GM23248 (cell line): ENCODE measurements at places on chromosomes 11 and 22. TPM values are rescaled to one million over a fixed set of nuclear protein-coding genes. Genes with fewer than 3 reads are reported as not detected.
A peak's percentile ranks its signal among the peaks of the same experiment; 100 is the strongest.

GRCh38 chr11:125083312-125084056 is 20.4 kb downstream of the SLC37A2 start:
- no peak for DNase-seq

GRCh38 chr22:37010174-37010573 is 9.1 kb downstream of the TST start:
- DNase-seq = no peak

The GNG3 gene
- not detected in 2 replicates for total RNA-seq

The MUC6 gene
- not detected in 2 replicates for total RNA-seq

DNA sequence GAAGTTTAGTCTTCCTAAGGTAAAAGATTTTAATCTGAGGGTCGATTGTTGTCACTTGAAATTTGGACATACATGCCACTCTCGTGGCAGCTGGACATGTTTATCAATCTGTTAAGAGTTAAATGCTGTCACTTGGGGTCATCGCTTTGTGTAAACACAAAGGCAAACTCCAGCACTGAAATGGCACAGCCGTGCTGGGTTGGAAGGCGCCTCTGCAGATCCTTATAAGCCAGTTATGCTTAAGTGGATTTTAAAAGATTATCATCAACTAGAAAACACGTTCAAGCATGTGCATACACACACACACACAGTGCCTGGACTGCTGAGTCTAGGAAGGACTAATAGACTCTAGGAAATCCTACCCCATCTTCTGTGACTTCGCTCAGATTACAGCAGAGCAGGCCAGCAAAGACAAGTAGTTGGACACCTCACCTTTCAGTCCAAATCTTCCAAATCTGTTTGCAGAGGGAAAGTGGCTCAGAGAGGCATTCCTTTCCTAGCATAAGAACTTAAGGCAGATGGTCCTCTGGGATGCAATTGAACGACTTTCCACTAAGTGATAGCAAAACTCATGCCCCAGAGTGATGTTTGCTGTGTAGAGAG is 83.7 kb downstream of the CACNG2 start:
- DNase-seq = no peak

DNA sequence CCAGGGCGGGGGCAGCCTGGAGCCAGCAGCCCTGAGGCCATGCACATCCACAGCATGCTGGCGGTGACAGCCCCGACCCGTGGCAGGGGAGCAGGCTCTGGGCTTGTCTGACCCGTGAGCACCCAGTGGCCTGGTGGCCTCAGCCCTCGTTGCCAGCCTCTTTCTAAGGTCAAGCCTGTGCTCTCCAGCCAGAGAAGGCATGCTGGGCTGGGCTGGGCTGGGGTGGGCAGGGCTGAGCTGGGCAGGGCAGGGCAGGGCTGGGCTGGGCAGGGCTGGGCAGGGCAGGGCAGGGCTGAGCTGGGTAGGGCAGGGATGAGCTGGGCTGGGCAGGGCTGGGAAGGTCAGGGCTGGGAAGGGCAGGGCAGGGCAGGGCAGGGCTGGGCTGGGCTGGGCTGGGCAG is 10.6 kb downstream of the H19 start:
- DNase-seq = no peak

The RHOD gene
- total RNA-seq = 14.2 and 28.7 TPM in 2 replicates

The NNMT gene
- total RNA-seq = 809 and 1,043 TPM in 2 replicates

DNA sequence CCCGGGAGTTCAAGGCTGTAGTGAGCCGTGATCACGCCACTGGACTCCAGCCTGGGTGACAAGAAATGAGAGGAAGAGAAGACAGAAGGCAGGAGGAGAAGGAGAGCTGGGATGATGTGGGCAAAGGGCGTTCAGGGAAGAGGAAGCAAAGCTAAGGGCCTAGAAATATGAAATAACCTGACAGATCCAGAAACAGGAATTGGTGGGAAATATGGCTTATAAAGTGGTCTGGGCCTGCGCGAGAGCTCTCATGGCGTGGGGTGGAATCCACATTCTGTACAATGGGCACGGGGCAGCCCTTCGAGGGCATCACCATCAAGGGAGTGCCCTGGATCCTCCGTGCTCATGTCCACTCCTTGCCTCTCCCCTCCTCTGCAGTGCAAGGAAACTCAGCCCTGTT is 46.8 kb upstream of the RASSF10 start:
- DNase-seq = no peak

DNA sequence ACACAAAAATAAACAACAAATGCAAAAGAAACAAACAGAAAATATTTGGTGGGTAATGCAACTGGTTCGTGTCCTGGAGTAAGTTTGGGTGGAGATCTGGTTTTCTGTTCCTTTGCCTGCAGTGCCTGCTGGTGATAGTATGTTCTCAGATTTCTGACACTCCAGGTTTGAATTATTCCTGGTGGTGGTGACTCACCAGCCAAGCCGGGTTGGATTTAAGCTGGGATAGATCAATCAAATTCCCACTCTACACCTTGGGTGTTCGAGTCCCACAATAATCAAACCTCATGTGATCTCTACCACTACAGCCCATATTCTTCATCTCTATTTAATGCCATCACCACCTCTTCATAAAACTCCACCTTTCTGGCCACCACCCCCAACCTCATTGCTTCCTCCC is 421.8 kb downstream of the NTM start:
- DNase-seq = peak; percentile 15

DNA sequence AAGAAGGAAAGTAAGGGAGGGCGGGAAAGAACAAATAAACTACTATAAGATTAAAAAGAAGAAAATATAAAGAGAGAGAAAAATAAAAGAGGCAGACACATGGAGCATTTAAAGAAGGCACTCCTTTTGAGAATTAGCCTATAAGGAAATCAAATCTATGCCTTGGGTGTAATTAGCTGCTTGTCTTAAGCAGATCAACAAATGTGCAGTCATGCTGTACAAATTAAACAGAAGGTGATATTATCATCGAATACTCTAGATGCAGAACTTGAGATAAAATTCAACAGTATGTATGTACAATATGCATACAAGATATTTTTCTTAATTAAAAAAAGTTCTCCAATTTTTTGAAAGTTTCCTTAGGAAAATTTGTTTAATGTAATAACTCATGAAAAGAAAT is 623.0 kb upstream of the CHORDC1 start:
- DNase-seq = no peak

GRCh38 chr11:7511401-7511800 is 2.4 kb upstream of the PPFIBP2 start:
- no peak for DNase-seq

GRCh38 chr11:44709281-44709562 is 17.5 kb upstream of the TSPAN18 start:
- DNase-seq = no peak

GRCh38 chr22:27834364-27835185 is 33.0 kb upstream of the MN1 start:
- DNase-seq = no peak

- peak; percentile 79 for DNase-seq
These were observed 42.2 kb downstream of the TRIOBP start for GRCh38 chr22:37739035-37739434.

The KCNJ1 gene
- total RNA-seq = not detected in 2 replicates

The SNX32 gene
- not detected in 2 replicates for total RNA-seq

GRCh38 chr11:131796541-131796940 is 426.1 kb downstream of the NTM start:
- no peak for DNase-seq

GRCh38 chr11:3190600-3190999 is 25.5 kb upstream of the OSBPL5 start:
- DNase-seq = no peak

The TRIM49 gene
- total RNA-seq = not detected in 2 replicates

GRCh38 chr22:23516304-23516703 is 63.8 kb downstream of the IGLL1 start:
- no peak for DNase-seq

- no peak for DNase-seq
These were observed 16.8 kb downstream of the MACROD1 start for GRCh38 chr11:64148917-64149617.

DNA sequence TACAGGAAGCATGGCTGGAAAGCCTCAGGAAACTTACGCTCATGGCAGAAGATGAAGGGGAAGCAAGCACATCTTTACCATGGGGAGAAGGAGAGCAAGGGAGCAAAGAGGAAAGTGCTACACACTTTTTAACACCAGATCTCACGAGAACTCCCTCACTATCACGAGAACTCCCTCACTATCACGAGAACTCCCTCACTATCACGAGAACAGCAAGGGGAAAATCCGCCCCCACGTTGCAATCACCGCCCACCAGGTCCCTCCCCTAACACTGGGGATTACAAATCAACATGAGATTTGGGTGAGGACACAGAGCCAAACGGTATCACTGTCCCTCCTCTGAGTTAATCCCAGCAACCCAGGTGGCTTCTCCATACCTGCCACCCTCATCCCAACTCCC is 84.5 kb downstream of the MN1 start:
- no peak for DNase-seq

The ANKK1 gene
- total RNA-seq = not detected in 2 replicates

The GSTT4 gene
- total RNA-seq = not detected in 2 replicates

DNA sequence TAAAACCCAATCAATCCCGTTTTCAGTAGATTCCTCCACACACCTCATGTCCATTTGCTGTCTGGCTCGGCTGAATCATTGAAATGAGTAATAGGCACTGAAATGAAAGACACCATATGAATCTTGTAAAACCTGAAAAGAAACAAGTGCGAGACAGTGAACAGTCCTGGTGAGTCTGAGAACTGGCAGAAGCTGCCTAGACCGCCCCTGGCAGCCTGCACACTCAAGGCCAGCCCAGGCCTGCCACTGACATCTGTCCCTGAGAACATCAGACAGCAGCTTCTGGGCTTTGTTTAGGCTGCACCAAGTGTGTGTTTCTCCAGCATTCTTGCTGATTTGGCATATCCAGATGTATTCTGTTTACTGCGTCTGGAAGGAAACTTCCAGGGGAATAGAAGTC is 44.8 kb downstream of the ENDOD1 start:
- DNase-seq = peak; percentile 88

The HTR3A gene
- total RNA-seq = not detected in 2 replicates

DNA sequence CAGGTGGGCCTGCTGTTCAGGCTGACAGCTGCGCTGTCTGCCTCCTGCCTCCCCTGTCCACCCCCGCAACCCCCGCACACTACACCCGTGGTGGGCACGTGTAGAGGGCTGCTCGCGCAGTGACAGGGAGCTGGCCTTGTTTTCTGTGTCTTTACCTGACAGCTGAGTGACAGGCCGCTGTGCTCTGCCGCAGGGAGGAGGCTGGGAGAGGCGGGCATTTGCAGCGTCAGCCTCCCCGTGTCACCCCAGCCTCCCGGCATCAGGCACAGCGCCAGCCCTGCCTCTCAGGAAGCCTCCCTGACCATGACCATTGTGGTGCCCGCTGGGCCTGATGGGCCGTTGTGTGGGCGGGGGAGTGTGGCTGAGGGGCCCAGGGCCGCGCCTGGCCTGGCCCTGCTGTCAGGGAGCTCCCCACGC is 32.0 kb upstream of the RELT start:
- no peak for DNase-seq

DNA sequence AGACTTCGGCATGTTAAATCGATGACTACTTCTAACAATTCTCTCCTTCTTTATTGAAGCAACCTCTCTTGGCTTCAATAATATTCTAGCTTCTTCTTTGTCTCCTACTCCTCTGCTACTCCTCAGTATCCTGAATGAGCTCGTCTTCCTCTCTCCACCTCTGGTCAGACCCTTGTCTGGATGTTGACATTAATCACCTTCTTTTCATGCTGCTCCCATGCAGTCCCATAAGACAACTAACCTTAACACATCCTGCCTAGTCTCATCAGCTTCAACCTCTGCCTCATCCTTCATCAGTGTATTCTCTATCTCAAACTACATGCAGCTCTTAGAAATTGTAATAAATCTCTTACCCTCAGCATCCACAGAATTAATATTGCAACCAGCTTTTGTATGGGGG is 695.6 kb downstream of the CNTN5 start:
- no peak for DNase-seq

DNA sequence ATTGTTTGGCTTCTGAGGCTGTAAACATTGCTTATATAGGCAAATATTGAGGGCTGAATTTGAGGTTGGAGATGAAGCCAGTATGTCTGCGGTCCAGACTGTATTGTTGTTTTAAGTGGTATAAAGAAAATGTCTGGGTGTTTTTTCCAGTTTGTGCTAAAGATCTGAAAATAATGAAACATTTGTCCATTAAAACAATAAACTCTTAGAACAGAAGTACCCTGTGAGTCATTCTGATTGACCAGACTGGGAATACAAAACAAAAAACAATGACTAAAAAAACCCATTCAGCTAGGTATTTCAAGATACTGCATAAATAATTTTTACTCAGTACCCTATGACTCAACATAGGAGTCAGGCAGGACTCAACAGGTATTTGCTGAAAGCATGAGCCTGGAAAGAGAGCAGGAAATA is 20.4 kb downstream of the ALKBH8 start:
- DNase-seq = peak; percentile 74

DNA sequence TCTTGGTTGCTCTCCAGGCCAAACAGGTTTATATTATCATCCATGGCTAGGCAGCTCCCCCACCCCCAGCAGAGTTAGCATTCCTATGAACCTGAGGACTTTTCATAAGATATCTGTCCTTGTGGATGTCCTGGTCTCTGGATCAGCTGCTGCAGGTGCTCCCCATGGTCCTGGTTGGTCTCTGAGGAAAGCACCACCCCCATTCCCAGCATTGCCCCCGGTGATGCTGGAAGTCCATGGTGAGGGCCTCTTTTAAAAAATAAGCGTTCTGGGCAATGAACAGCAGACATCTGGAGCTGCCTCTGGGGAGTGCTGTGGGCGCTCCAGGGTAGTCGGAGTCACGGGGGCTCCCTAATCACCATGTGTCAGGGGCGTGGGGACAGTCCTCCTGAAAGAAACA is 26.6 kb downstream of the DKK3 start:
- no peak for DNase-seq
